ENCODE measurements at places on chromosomes 6 and 20. TPM values are rescaled to one million over a fixed set of nuclear protein-coding genes. Genes with fewer than 3 reads are reported as not detected.

DNA sequence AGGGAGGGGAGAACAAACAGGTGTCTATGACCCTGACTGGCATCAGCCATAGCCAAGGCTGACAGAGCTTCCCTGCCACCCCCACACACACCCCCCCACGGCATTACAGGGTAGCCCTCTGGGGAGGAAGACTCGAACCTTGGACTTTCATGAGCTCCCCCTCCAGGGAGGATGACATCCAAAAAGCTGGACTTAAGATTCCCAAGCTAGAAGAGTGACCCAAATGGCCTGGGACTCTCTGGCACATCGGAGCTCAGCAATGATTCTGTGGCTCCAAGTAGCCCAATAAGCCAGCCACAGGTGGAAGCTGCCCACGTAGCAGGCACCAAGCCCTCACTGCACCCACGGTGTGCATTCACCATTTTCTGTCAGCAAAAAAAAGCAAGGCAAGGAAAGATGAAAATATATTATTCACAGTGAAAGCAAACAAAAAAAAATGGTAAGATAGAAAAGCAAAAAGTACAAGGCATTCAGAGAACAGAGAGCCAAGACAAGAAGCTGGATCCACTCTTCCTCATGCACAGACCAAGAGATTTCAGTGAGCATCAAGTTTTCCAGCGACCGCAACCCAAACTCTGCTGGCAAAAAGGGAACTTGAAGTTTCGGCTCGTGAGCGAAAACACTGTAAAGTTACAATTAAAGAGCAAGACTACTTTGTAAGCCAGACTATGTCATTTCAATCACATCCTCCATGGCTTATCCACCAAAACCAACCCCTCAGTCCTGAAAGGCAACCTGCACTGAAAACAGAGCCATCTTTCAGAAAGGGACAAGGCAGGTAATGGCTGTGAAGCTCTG lies 10.9 kb downstream of the JAG1 start:
- DNase-seq: no peak

The PRDM13 gene
- not detected for total RNA-seq

The STX11 gene
- 12.1 TPM for total RNA-seq

The ACTL10 gene
- total RNA-seq: 2.6 TPM

- no peak for DNase-seq
Observed at GRCh38 chr6:72755752-72756151, 133.9 kb downstream of the KCNQ5 start.

- no peak for DNase-seq
Observed at GRCh38 chr20:62362991-62363919, 3.9 kb downstream of the LAMA5 start.

DNA sequence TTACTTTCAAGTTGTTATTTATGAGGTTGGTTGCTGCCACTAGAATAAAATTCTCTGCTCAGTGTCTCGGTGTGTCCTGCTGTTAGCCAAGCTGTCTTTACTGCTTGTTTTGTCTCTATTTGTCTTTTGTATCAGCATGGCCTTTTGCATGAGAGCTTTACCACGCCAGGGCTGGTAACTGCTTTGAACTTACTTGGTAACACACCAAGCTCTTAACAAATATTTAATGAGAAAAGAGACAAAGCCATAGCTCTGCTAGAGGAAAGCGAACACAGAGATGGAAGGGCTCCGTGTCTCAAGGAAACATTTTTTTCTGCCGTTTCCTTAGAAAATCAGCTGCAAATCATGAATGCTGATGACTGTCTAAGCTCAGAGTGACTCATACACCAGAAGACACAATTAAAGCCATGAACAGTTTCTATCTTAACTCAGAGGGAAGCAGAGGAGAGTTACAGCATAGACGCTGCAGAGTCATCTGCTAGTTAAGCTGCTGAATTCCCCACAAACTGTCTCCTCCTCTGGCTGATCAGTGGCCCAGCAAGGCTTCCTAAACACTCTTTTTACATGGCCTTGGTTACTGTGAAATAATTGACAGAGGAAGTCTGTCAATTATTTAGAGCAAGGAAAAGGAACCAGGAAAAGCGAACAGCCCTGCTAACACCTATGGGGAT lies 44.8 kb downstream of the AGPAT4 start:
- DNase-seq: no peak

- DNase-seq: peak; percentile 92
Observed at GRCh38 chr6:33271468-33272274, at the start of the genes RPS18 and VPS52. Gene RPS18 (plus strand): TSS chr6:33272075. CDS start chr6:33272120, 45 bp downstream. Gene VPS52 (minus strand): TSS chr6:33271876. CDS start chr6:33271675, 201 bp downstream.

- no peak for DNase-seq
Observed at GRCh38 chr6:5401845-5402738, 140.8 kb downstream of the FARS2 start.

The ZBTB46 gene
- total RNA-seq: 9.3 TPM

GRCh38 chr6:82381278-82381677 lies 17.7 kb downstream of the TPBG start:
- no peak for DNase-seq

DNA sequence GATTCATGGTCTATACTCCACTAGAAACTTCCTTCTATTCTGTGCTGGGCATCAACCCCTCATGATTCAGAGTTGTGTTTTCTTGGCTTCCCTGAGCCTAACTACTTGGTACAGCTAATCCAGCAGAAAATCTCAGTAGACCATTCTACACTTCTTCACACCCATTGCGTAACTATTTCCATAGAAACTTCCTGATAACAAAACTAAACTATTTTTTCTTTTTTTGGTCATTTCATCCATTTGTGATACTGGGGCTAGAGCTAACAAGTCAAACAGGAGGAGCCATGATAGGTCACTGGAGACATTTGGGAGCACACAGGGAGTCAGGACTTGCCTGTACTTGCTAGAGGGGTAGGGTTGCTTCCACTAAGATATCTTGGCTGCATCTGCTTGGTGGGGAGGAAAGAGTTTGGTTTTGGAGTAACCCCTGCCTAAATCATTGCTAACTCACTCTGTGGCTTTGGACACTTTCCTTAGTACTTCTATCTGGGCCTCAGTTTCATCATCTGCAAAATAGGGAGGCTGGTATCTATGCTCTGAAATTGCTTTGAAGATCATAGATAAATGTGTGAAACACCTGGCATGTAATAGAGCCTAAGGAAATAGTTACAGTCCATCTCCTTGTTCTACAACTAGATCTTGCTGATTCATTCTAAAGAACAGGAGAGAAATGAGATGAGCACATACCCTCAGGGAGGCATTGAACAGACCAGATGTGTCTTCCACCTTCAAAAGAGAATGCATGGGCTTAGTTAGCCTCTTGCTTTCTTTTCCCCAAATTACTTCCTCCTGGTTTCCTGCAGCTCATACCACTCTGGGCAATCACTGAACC lies 127.9 kb upstream of the ADGRF1 start:
- DNase-seq: no peak

- DNase-seq: no peak
Observed at GRCh38 chr6:32609391-32609730, 19.7 kb upstream of the HLA-DRB1 start.

The GINS1 gene
- not detected for total RNA-seq

GRCh38 chr6:78867020-78867369 lies 356 bp upstream of the IRAK1BP1 start:
- DNase-seq: no peak

- no peak for DNase-seq
Observed at GRCh38 chr20:44038681-44039123, 124.0 kb downstream of the TOX2 start.

GRCh38 chr6:81003156-81003555 lies 749.3 kb downstream of the TENT5A start:
- DNase-seq: no peak

The CEP43 gene
- 8.5 TPM for total RNA-seq

GRCh38 chr6:73152556-73152955 lies 72.7 kb downstream of the KHDC1L start:
- no peak for DNase-seq

- DNase-seq: no peak
Observed at GRCh38 chr20:5372371-5372770, 55.6 kb upstream of the PROKR2 start.

The RAMACL gene
- 4.6 TPM for total RNA-seq

The CALHM4 gene
- total RNA-seq: not detected
